OCI-M1 (cell line): ENCODE measurements at places on chromosomes 2 and 18.

DNA sequence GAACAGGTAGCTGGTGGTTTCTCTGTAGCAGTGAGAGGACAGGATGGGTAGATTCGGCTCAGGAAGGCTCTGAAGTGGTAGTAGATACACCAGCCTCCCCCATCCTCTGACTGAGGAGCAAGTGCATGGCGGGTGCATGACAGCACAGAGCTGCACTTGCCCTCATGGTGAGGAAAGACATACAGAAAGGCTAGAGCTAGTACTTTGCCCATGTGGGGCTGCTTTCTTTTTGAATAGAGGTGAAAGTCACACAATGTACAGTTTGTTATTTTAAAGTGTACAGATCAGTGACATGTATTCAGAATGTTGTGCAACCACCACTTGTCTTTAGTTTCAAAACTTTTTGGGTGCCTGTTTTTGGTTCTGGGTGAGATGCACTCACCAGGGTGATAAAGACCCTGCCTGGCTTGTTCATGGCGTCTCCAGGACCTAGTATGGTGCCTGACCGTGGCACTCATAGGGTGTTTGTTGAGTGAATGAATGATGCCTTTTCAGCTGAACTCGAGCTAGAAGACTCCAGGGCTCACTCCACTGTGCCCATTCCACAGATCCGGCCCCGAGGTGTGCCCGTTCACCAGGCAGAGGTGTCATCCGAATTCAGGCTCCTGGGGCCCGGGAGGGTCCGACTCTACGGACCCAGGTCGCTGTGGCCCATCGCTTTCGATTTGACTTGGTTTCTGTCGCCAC lies 421 bp upstream of the VAMP5 start:
- DNase-seq, result no peak

- no peak for DNase-seq
These were observed 60.7 kb upstream of the CAVIN2 start for GRCh38 chr2:191907545-191907944.

DNA sequence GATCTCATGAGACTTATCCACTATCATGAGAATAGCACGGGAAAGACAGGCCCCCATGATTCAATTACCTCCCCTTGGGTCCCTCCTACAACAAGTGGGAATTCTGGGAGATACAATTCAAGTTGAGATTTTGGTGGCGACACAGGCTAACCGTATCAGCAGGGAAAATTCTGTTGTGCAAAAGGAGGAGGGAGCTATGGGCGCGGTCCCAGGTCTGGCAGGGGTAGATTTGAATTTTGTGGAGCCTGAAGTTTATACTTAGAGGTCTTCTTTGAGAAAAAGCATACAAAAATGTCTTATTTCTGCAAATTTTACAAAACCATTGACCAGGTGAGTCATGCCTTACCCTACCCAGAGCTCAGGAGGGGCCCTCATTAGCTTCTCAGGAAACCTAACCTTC lies 36.6 kb downstream of the SLC4A3 start:
- DNase-seq, result no peak

- no peak for DNase-seq
These were observed 47.3 kb upstream of the SNTG2 start for GRCh38 chr2:903223-903900.

- DNase-seq, result peak; percentile 55
These were observed 34.8 kb upstream of the MGAT5 start for GRCh38 chr2:134218930-134219658.

DNA sequence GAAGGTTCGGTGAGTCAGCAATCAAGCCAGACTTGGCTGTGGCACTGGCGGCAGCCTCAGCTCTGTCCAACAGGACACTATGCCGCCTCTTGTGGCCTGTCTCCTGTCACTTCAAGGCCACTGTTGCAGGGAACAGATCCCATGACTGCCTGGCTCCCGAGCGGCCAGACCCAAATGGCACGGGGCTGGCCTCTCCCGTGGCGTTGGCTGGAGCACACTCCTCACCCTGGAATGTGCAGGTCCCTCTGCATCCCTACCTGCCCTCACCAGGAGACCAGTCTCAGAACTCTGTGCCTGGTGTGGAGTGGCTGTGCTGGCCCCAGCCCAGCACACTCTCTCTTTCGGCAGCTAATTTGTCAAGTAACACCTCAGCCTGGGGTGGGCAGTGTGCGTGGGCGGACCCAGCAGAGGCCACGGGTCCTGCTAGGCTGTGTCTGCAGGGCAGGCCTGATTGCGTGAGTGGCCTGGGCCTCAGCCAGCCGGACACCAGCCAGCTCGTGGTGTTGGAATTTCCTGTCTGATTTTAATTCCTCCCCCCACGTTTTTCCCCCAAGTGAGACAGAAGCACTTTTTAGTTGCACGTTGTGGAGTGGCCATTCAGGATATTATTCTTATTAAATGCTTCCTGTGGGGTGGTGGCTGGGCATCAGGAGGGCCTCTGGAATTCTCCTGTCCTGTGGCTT lies 179.3 kb downstream of the GLI2 start:
- peak; percentile 57 for DNase-seq

DNA sequence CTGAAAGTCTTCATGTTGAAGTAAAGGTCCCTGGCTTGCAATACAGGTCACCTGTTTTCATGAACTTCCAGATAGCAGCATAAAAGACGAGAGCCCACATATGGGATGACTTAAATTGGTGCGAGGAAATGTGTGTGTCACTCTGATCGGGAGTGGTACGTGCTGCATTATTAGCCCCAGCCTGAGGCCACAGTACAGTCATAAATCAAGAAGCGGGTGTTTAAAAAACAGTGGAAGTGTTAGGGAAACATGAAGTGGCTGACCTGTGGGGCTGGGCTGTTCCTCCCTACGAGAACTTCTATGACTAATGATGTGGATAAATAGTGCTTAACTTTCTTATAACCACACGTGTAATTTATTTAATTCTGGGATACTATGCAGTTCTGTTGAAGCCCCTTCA lies 24.4 kb downstream of the RDH14 start:
- DNase-seq, result no peak
